Karpas-422 (cell line): ENCODE measurements at places on chromosomes 16 and 17.

- DNase-seq = peak; percentile 95
Observed at GRCh38 chr16:24010440-24011089, 174.8 kb downstream of the PRKCB start.

- DNase-seq = no peak
Observed at GRCh38 chr17:38452719-38453118, 24.5 kb downstream of the ARHGAP23 start.

DNA sequence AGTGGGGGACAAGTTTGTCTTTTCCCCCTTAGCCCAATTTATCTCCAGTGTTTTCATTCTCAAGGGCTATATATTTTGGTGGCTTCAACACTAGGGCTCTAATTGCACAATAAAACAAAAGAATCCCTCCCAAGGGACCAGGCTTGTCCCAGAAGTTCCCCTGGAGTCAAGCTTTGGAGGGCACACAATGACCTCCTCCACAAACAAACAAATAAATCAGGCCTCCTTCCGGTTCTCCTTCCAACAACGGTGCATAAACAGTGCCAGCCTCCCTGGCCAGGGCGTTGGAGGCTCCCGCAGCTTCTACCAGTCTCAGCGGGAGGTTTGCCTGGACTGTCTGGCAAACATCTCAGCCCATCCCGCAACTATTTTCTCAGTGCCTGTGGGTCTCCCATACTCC lies 188.0 kb upstream of the FOXF1 start:
- no peak for DNase-seq

DNA sequence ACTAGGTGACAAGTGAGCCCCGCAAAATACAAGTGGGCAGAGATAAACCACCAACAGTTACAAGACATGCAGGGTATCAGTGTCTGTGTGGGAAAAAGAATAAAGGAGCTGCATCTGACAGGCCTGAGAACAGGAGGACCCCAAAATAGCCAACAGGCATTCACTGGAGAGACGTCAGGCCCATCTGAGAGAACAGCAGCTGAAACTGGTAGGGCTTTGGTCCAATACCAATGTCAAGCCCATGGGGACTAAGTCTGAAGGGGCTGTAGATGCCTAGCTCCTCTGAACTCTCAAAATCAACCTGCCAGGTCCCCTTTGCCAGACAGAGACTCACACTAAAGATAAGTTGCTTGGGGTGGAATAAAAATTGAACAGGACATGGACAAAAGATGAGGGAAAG lies 30.5 kb upstream of the TANC2 start:
- DNase-seq = no peak
